T-helper 9 cell (primary cell): ENCODE measurements at places on chromosomes 5 and 9.

DNA sequence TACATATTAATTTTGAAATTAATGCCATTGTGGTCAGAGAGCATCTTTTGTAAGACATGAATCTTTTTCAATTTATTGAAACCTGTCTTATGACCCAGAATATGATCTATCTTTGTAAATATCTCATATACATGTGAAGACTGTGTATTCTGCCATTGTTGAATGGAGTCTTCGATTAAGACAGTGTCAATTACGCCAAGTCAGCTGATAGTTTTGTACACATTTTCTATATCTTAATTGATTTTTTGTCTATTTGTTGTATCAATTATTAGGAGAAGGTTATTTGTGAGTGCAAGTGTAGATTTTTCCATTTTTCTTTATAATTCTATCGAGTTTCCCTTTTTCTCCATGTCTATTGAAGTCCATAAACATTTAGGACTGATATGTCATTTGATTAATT, 471.6 kb downstream of the MED10 start:
- DNase-seq: no peak

- no peak for DNase-seq
Observed at GRCh38 chr9:115694014-115694413, 459.6 kb upstream of the PAPPA start.

GRCh38 chr9:92762781-92763708, 1.6 kb downstream of the BICD2 start:
- no peak for DNase-seq

- DNase-seq: no peak
Observed at GRCh38 chr9:130920762-130921299, 18.2 kb downstream of the FIBCD1 start.

- no peak for DNase-seq
Observed at GRCh38 chr5:35246900-35247647, 16.8 kb upstream of the PRLR start.

DNA sequence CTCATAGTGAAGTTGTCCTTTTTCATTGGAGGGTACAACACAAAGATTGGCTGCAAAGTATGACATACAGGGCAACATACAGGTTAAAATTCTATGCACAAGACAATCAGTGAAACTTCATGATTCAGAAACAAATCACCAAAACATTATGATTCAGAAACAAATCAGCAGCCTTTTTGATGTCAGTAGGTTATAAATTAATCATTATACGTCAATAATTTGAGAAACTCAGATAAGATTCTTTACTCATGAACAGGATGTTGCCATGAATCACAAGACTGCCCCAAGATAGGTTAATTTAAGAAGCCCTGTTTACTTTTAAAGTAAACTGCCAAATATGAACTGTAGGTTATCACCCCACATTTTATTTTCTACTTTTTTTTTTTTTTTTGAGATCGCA, 62.2 kb upstream of the IL33 start:
- DNase-seq: no peak
